ENCODE measurements at places on chromosomes 2 and 18.

DNA sequence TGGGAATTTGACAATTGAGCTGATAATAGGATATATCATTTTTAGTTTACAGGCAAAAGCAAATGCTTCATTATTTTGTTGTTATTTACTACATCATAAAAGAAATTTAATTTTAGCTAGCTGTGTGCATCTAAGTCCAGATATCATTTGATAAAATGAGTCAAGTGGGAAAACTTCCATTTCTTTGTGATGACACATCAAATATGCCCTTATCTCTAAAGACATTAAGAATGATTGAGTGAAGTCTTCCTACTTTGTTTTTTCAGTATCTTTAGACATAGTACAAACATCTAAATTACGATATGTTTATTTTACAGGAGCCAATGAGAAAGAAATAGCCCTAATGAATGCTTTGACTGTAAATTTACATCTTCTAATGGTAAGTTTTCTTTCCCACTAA lies 77.0 kb downstream of the KYNU start:
- no peak for DNase-seq

DNA sequence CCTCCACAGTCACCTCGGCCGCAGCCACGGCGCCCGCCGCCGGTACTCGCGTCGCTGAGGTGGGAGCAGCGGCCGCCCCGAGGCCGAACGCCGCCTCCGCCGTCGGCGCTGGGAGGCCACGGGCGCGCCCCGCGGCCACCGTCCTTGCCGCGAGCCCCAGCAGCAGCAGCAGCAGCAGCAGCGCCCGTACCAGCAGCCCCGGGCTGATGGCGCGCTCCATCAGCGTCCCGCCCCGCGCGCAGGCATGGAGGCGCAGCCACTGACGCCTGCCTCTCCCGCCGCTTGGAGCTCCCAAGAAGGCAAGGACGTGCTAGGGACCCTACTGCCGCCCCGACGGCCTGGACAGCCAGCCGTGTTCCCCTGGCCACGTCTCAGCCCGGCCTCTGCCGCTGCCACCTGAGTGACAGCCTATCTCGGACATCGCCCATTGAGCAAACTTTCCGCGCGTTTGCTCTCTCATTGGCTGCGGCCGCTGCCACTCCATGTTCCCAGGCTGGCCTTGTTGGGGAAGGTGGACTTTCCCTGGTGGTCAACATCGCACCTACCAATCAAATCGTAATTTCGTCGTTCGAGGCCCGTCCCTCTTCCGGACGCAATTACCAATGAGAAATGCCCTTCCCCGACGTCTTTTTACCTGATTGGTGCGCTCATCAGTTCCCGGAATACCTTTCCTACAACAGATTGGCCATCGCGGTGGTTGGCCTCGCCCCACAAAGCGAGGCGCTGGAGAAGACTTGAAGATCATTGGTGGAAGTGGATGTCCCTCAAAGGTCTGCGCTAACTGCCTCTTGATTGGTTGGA lies at the start of gene EIF2AK3:
EIF2AK3 (minus strand) TSS at position 410 of the 801 bp plus-strand sequence; CDS start at position 220, 190 bp downstream.
- peak; percentile 96 for DNase-seq

- no peak for DNase-seq
Observed at GRCh38 chr2:181438261-181438660, 18.9 kb upstream of the ITGA4 start.

GRCh38 chr2:65027616-65028244 lies 28.5 kb upstream of the CEP68 start:
- no peak for DNase-seq

DNA sequence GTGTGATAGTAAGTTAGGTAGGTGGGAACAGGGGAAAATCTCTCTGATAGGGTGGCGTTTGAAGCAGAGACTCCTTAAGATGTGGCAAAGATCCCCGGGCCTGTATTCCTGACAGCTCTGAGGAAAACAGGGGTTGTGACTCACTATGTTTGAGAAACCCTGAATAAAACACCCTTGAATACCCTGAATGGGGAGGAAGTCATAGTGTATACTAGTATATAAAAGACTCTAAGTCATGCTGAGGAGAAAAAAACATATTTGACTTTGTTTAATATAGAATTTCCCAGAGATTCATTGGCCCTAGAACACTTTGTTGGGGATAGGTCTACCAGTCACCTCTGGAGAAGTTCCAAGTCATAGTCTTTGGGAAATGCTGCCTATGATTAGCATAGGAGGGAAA lies 590.9 kb downstream of the IRS1 start:
- DNase-seq = no peak

GRCh38 chr2:178279142-178279541 lies 84.8 kb downstream of the OSBPL6 start:
- DNase-seq = no peak

All from NCI-H2107 (cell line).